ENCODE measurements at places on chromosomes 4 and X.

DNA sequence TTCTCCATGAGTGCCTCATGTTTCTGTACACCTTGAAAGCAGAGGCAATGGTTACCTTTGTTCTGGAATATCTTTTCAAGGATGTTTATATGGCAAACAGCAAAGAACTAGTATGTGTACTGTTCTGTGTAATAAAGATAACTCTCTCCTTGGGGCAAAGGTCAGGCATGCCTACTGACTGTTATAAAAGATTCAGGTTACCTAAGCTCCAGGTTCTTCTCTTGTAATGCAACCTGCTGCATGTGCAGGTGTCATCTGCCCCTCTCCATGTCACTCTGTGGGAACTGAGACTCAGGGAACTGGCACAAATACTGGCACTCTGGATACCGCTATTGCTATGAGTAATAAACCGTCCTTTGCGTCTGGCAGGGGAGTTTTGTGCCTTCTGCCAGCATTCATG is 5.4 kb upstream of the TRPC3 start:
- DNase-seq = no peak

DNA sequence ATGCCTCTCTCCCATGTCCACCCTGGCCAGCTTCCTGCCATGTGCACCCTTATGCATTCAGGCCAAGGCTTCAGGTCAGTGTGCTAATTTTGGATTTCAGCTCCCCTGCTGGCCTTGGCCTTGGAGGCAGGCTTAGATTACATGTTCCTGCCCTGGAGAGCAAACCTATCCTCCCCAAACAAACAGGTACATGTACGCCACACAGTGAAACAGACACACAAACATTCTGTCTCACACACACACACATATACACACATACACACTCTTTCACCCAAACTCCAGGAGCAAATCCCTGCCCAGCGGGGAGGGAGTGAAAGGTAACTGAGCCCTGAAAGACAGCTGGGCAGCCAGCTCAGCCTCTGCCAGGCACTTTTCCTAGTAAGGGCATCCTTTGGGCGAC is 62.7 kb upstream of the ARHGAP36 start:
- no peak for DNase-seq

DNA sequence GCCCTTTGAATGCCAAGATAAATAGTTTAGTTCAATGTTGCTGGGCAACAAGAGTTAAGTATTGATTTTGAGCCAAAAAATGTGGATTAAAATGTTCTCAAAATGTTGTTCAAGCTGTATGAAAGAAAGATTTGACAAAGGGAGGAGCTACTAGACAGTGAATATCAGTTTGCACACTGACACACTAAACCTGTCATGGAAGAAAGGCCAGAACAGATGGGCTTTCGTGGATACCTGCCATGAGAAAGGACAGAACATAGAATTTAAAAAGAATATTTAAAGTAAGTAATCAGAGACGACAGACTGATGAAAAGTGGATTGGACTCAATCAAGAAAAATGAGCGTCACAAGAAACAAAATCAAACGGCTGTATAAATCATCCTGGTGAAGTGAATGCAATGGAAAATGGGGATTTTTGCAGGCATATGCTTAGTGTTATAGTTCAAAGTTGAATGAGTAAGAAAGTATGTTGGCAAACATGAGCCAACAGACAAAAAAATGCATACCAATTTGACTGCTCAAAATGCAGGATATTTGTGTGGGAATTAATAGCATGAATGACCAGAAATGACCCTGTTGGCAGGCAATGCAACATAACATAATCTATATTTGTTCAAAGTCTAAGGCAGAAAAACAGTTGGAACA is 7.4 kb downstream of the PCDH18 start:
- no peak for DNase-seq

GRCh38 chrX:110703641-110704040 is 92.0 kb downstream of the CHRDL1 start:
- no peak for DNase-seq

DNA sequence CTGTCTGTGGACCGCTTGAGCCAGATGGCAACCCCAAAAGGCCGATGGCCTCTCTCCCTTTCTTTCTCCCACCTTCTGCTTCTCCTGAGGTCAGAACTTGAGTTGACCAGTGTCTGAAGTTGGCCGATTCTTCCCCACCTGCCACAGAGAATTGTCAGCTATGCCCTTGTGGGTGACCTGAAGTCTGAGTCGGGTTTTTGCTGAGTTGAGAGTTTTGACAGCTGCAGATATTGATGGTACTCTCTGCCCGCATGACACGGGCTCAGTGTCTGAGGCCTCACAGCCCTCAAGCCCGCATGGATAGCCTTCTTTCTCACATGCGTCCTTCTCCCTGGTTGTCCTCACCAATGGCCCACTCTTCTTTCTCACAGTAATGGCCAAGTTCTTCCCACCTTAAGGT is 111.0 kb downstream of the EFNB1 start:
- DNase-seq = no peak

DNA sequence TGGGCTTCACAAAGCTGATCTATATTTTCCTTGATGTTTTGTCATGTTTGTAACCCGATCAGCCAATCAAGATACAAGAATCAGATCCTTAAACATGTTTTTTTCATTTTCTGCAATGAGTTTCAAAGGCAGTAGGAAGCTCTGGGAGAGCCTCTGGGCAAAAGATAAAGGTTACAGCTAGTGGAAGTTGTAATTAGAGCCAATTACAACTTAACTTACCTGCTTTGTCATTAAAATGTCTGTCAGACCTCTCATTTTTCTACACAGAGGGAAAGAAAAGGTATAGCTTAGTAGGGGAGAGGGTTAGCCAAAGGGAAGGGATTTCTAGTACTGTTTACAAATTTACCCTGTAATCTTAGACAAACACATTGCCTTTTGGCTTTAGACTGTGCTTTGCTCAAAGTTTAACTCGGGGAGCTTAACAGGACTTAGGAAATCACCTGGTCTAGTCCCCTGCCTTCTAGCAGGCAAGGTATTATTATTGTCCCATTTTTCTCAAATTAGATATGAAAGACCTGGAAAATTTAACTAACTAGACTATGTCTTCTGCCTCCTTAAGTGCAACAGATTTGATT is 55.8 kb downstream of the FGF16 start:
- DNase-seq = no peak

DNA sequence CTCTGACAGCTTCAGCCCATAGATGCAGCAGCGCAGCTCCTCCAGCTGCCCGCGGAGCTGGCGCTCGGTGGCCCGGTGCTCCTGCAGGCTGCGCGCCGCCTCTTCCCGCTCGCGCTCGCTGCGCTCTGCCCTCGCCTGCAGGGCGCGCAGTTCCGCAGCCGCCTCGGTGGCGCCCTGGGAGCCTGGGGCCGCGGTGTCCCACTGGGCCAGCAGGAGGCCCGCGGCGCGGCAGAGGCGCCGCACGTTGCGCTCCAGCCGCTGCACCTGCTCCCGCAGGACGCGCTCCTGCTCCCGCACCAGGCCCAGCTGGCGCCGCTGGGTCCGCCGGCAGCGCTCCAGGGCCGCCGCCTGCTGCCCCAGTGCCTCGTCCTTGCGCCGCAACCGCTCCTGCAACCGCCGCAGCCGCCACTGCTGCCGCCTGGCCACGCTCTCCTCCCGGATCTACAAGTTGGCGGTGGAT is 10.1 kb downstream of the C4orf50 start:
- DNase-seq = no peak

DNA sequence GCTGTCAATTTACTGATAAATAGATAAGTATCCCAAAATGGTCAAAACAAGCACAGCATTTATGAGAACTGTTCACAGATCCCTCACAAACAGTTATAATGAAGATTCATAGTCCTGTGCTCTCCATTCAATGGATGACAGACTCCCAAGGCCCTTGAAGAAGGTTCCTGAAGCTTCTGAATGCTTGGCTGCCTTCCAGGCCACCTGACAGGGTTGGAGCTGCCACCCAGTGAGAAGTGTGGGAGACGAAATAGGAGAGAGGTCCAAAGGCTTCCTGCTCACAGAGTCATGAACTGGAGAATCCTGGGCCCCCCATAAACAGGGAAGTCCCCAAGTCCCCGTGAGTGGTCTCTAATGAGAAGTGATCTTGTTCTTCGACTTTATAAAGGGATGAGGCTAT is 26.0 kb upstream of the ANXA3 start:
- no peak for DNase-seq

- DNase-seq = no peak
Observed at GRCh38 chr4:34972189-34972588, 1272.1 kb downstream of the ARAP2 start.

- no peak for DNase-seq
Observed at GRCh38 chr4:24867766-24868296, 45.0 kb downstream of the CCDC149 start.

DNA sequence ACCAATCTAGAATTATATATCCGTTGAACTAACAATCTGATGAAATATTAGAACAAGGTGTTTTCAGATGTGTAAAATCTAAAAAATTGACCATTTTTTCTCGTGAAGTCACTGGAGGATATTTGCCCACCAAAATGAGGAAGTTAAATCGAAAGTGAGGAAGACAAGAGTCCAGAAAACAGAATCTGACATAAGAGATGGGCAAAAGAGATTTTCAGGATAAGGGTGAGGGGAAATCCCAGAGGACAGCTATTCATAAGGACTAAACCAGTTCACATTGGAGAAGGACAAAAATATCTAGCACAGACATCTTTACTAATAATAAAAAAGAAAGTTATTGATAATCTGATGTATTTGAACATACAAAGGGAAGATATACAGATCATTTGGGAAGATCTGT is 18.7 kb upstream of the ALG13 start:
- DNase-seq = no peak

DNA sequence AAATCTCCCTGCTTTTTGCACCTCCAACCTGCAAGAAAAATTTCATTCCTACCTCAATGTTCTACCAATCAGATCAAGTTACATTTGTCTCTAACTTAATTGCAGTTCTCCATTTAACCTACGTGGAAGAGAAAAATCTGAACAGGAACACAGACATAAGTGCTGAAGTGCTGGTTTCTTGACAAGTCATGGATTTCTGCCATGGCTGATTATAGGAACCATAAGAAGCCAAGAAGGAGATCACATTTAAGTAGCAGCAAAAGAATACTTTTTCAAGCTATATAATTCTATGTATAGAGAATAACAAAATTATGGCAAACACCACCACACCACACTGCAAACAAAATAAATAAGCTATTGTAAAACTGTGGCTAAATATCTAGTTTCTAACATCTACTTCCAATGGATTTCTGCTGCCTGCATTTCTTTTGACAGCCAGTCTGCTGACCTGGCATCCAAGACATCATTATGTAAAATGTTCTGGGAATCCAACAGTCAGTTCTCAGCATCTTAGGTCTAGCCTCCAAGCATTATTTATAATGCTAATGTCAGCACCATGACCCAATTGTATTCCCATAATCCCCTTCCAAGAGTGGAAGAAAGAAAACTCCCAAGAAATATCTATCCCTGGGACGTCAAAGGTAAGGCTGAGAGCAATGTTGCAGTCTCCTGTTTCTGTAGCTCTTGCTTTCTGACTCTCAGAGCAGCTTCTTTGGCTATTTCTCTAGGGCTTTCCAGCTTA is 50.8 kb upstream of the GAB1 start:
- no peak for DNase-seq

GRCh38 chr4:95701500-95702170 is 138.3 kb upstream of the PDHA2 start:
- DNase-seq = no peak

DNA sequence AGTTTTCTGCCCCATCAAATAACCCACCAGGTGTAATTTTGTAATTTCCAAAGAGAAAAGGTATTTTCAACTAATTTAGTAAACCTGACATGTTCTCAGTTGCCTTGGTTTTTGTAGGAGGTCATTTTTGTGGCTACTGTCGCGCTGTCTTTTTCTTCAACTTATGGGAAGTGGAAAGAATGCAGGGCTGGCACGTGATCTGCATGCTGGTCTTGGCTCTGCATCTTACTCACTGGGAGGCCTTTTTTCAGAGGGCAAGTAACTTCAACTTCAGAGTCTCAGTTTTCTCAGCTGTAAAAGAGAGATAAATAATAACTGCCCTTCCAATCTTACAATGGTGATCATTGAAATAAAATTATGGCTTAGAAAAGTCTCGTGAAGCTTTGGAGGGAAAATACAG is 109.9 kb upstream of the SMIM10 start:
- no peak for DNase-seq

- peak; percentile 24 for DNase-seq
Observed at GRCh38 chr4:99811850-99812249, 4.8 kb upstream of the DAPP1 start.

Measured in GM13976 (cell line).